ENCODE measurements at places on chromosomes 6 and 20.

- DNase-seq: no peak
Observed at GRCh38 chr6:39714802-39715201, 10.4 kb downstream of the KIF6 start.

- no peak for DNase-seq
Observed at GRCh38 chr6:2203264-2203663, 42.1 kb downstream of the GMDS start.

DNA sequence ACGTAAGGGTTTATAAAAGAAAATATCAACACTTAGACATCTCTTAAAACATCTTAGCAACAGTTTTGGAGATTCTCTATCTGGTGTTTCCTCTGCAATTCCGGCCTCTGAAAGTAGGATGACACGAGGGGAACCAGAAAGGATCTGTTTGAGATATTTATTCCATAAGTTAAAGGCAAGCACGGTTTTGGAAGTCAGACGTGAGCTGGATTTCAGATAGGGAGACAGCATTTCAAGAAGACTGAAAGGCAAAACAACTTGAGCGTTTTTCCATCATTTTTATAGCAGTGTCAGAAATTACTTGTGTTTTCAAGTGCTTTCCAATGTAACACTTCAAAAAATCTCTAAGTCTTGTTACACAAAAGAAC is 52.9 kb upstream of the BTN3A2 start:
- DNase-seq: no peak

DNA sequence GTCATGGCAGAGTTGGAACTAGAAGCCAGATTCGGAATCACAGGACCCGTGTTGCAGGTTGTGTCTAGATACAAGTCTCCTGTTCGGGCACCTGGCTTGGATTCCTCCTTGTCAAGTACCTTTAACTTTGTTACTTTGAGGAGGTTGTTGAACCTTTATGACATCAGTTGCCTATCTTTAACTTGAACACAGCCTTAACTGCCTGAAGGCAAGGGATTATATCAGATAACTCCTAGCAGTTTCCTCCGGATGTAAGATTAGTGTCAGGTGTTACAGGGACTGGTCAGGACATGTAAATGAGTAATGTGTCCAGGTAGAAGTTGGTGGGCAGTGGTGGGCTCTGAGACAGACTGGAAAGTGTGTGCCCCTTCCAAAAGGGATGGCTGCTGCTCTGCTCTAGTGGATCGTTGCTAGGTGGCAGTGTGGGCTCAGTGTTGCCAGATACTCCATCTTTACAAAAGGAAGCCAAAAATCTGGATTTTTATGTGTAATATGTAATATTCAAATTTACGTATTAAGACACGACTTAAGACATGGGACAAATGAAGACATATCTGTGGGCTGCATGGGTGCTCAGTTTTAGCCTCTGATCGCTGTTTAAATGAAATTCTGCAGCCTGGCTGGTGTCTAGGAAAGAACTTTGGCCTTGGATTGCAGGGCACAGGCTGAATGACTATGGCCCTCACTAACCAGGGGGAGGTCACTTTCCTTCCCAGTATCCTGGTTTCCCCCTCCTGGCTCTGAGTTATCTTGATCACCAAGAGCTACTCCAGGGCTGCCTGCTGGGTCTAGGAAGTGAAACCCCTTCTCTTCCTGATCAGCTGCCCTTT is 27.1 kb downstream of the CHMP4B start:
- no peak for DNase-seq

DNA sequence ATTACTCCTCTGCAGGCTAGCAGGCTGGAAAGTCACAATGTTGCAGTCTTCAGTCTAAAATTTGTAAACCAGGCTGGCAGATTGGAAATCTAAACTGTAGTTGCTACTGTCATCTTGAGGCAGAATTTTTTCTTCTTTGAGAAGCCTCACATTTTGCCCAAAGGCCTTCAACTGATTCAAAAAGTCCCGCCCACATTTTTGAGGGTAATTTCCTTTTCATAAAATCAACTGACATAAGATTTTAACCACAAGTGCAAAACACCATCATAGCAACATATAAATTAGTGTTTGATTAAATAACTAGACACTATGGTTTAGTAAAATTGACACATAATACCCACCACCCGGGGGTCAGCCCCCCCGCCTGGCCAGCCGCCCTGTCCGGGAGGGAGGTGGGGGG is 28.4 kb downstream of the HLA-C start:
- DNase-seq: no peak

DNA sequence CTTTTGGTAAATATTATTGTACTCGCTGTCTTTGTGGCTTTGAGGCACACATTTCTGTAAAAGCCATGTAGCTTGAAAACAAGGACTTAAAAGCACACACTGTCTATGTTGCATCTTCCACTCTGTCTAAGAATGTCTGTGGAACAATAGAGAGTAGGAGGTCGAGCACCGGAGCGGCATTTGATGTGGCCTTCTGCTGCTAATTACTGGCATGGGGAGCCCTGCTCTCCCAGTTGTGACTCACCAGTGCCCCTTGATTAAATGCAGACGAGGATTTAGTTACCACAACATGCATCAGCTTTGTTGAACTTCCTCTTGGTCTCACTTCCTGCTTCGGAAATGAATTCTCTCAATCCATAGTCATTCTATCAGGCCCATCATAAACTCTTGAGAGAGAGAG is 680.7 kb upstream of the SLC35B3 start:
- DNase-seq: no peak

GRCh38 chr6:99873084-99873483 is 120.9 kb downstream of the MCHR2 start:
- no peak for DNase-seq

DNA sequence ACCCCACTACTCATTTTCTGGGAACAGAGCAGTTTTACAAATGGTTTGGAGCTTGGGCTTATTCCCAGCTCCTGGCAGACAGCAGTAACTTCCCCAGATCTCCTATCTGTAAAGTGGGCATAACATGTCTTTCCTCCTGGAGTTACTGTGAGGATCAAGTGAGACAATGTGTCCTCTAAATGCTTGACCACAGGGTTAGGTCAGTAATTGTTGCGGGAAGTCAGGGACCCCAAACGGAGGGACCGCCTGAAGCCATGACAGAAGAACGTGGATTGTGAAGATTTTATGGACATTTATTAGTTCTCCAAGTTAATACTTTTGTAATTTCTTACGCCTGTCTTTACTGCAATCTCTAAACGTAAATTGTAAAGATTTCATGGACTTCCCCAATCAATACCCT is 15.3 kb upstream of the ZNFX1 start:
- DNase-seq: no peak

GRCh38 chr20:3404402-3404801 is 3.1 kb downstream of the DNAAF9 start:
- no peak for DNase-seq

DNA sequence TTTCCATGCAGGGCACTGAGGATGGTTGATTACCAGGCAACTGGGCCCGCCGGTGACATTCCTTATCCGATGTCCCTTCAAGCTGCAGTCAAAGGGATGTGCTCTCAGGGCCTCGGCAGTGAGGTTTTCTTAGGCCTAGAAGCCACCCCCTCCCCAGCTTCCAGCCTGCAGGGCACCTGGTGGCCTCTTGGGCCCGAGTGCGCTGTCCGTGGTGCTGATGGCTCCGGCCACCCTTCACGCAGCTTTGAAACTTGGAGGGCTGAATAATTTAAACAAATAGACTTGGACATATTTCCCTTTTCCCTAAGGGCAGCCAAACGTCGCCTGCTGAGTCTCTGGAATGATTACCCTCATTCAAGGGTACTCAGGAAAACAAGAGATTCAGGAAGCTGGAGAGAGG is 8.9 kb upstream of the MLN start:
- peak; percentile 54 for DNase-seq

DNA sequence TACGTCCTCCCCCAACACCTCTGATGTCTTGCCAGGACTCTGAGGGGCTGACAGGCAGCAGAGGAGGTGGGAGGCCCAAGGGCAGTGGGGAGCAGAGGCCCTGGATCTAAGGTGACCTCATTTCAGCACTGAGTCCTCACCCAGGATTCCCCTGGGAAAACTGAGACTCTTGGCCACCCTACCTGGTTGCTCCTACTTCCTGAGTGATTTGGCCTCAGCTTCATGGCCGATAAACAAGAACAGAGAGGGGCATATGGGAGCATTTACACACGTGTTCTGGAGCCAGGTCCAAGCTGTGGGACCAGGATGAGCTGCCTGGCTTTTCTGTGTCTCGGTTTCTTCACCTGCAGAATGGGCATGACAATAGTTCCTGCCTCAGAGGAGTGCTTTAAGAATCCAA is 133.8 kb downstream of the ANKRD60 start:
- DNase-seq: no peak

- DNase-seq: no peak
Observed at GRCh38 chr20:6115221-6115895, 7.5 kb downstream of the FERMT1 start.

- DNase-seq: no peak
Observed at GRCh38 chr6:52566853-52567279, 10.0 kb downstream of the TRAM2 start.

DNA sequence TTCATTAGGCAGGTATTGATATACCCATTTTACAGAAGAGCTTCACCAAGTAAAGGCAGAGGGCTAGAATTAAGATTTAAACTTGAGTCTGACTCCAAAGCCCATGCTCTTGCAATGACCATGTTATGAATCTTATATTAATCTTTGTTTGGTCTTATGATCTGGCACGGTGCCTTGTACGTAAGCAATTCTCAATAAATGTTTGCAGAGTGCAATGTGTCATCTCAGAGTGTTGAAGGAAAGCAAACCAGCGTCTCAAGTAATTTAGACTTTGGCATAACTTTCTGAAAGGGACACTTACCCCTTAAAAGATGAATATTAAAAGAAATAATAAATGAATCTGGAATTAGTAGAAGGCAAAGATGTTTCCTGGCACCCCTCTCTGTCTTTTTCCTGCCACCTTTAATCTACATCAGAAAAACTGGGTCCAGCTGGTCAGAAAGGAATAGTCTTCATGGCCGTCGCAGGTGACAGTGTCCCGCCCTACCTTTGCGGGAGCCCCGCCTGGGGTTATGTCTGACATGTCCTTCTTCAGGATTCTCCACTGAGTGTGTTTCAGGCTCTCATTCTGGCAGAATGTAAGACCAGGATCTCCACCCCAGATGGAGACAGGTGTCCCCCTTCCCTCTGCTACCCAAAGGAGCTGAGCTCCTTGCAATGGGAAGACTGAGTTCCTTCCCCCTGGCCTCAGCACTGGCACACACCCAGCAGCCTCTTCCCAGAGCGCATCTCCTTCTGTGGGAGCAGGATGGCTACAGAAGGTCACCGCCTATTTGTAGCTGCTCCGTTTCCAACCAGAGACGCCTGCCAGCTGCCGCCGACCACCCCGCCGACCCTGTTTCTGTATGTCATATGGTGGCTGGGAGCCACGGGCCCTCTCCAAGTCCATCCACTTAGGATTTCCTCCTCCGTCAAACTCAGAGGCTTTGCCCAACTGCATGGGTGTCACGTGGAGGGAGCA is 266.3 kb upstream of the ECI2 start:
- no peak for DNase-seq

DNA sequence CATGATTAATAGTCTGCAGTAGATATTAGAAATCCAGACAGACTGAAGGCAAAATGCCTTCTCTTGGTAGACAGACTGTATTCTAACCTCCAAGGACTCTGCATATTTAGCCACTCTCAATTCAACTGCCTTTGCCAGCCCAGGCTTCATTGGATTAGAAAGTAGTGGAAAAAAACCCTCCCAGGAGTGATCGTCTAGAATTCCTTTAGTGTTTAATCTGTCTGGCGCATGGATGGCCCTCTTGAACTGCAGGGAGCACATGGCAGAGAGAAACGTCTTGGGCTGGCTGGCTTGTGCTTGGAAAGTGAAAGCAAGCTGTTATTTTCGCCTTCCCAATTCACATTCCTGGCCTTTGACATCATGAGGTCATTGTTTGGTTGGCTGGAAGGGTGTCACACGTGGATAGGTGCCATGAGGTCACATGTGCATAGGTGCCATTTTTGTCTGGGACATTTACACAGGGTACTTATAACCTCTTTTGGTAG is 30.9 kb upstream of the NEDD9 start:
- no peak for DNase-seq

GRCh38 chr6:156707818-156708217 is 69.4 kb upstream of the ARID1B start:
- DNase-seq: no peak

Data from activated CD4-positive, alpha-beta T cell treated with anti-CD3 and anti-CD28 coated beads for 48 hours (primary cell).